SK-N-SH (cell line): ENCODE measurements at places on chromosomes 4 and X.
A peak's percentile ranks its signal among the peaks of the same experiment; 100 is the strongest.

- DNase-seq: no peak
Measured at GRCh38 chr4:180539284-180539683, 1703.9 kb upstream of the TENM3 start.

- peak; percentile 81 for DNase-seq
Measured at GRCh38 chr4:152936446-152937335, 568 bp downstream of the FHDC1 start.

DNA sequence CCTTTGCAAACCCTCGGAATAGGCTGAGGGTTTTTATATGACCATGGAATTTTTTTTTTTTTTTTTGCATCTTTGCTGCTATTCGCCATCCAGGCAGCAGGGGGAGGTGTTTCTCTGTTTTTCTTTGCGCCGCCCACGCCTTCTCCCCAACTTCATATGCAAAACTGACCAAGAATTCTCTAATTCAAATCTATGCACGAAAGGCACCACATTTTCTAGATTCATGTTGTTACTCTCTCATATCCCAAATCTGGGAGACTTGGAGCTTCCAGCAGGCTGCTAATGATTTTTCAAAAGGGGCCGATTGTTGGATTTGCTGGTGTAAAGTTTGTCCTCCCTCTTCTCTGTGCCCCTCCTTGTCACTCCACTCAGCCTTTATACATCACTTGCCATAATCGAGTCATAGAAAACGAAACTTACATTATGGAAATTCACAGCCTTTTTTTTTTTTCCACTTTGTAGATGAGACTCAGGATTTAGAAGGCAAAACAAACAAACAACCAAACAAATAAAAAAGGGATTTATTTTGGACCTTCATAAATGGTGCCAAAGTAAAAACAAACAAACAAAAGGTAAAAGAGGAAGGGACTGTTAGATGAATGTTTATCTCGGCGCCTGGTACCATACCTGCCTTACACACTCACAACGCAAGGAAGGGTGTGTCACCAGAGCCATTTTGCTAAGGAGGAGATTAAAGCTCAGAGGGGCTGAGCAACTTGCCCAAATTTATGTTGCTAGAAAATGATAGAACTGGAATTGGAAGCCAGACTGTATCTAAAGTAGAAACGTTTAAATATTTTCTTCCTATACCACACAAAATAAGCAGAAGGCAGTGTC is 29.3 kb upstream of the BOD1L1 start:
- DNase-seq: peak; percentile 64

GRCh38 chr4:168679819-168680218 is 183.0 kb downstream of the PALLD start:
- DNase-seq: no peak

GRCh38 chrX:41480508-41481260 is 33.5 kb downstream of the NYX start:
- DNase-seq: no peak

DNA sequence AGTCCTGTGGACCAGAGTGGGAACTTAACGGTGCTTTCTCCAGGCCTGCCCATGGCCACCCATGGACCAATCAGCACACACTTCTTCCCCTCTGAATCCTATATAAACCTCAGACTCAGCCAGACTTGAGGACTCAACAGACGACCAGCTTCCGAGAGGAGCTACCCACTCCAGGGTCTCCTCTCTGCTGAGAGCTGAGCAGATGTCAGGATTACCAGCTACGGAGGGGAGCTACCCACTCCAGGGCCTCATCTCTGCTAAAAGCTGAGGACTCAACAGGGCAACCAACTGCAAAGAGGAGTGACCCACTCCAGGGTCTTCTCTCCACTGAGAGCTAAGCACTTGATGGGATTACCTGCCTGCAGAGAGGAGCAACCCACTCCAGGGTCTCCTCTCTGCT is 80.0 kb upstream of the DDX60 start:
- no peak for DNase-seq

DNA sequence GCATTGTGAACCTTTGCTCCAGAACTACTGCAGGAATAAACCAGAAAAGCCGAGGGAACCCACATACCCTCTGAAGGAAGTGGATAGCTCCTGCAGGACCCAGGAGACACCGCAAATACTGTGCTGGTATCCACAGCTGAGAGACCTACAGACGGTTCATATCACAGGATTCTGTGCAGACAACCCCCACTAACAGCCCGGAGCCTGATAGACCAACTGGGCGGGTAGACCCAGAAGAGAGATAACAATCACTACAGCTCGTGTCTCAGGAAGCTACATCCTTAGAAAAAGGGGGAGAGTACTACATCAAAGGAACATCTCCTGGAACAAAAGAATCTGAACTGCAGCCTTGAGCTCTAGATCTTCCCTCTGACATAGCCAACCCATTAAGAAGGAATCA is 150.8 kb downstream of the FRAS1 start:
- DNase-seq: no peak

GRCh38 chrX:50770702-50771101 is 43.3 kb downstream of the SHROOM4 start:
- no peak for DNase-seq

- no peak for DNase-seq
Measured at GRCh38 chrX:73400136-73400748, 46.6 kb upstream of the CDX4 start.

- no peak for DNase-seq
Measured at GRCh38 chr4:85681221-85681657, 206.3 kb downstream of the ARHGAP24 start.

- DNase-seq: no peak
Measured at GRCh38 chrX:131818297-131818936, 204.7 kb upstream of the STK26 start.

DNA sequence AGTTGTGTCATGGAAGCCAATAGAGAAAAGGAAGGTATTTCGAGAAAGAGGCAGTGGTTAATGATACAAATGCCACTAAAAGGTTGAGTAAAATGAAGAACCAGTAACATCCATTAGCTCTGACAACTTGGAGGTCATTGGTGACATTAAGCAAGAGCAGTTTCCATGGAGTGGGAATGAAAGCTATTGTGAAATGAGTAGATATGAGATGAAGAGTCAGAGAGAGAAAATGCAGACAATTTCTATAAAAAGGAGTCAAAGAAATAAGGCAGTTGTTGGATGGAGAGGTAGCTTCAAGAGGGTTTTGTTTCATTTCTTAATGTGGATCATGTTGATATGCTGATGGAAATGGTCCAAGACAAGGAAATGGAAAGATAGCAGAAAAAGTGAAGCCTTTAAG is 9.6 kb upstream of the AMTN start:
- DNase-seq: no peak

GRCh38 chrX:132146456-132146855 is 18.6 kb upstream of the FRMD7 start:
- DNase-seq: no peak

DNA sequence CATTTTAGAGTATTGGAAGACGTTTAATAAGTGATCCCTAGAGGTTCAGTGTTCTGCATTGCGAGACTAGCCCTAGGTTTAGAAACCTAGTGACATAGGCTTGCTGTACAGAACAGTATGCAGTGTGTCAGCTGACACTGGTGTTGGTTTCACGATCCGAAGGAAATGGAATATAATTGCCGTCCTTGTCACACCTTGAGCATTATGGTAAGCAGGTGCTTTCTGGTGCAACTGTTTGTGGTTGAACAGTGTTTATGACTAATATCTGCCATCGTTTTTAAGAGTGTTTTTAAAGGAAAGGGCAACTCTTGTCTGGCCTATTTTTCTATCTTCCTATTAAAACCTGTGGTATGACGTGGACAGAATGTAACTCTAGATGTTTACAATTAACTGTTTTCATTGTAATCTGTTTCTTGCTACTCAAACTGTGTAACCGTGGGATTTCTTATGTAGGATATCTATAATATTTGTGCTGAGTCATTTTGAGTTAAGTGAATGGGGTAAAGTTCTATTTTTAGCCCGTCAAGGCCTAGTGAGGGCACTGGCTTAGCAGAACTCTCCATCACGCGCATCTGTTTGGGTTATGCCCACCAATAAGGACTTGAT is 53.8 kb upstream of the TBC1D14 start:
- no peak for DNase-seq

DNA sequence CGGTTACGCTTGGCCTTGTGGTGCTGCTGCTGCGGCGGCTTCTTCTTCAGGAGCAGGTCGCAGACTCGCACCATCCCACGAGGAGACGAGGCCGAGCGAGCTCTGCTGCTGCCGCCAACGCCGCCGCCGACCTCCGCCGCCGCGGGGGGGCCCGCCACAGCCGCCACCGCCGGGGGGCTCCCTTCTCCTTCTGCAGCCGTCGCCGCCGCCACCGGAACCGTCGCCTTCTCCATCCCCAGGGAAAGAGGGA is 237 bp downstream of the ANKRD17 start:
- DNase-seq: no peak

DNA sequence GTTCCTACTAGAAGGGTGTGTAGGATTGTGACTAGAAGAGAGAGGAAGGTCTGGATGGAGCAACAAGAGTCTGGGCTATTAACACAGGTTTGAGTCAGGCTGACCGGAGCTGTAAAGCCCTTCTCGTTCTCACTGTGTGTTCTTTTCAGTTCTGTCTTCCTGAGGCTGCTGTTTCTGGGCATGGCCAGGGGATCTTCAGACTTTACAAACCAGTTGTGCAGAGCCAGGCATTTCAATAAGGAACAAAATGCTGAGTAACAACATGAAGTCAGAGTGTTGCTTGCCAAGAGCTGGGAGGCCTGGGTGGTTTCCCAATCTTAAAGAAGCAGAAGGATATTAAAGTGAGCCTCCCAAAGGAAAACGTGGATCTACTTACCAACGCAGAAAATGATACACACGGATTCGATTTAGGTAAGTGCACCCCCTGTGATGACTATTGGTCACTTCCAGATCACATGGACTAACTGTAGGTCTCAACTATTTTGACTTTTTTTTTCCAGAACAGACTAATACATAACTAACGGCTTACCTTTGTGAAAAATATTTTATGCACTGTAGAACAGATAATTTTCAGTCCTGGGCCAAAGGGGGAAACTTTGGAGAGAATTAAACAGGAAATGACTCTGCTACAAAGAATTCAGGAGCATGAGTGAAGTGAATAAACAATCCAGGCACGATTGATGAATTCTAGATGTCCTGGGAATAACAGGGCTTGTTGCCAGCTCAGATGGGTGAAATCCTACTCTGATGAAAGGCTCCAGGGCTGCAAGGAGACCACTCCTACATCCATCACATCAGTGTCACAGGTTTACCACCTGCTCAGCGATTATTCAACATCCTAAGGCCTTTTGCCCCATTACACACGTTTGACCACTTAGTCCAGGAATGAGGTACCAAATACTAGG is 94.5 kb downstream of the ANXA3 start:
- no peak for DNase-seq

GRCh38 chr4:1523907-1524636 is 117.8 kb upstream of the NKX1-1 start:
- DNase-seq: no peak

DNA sequence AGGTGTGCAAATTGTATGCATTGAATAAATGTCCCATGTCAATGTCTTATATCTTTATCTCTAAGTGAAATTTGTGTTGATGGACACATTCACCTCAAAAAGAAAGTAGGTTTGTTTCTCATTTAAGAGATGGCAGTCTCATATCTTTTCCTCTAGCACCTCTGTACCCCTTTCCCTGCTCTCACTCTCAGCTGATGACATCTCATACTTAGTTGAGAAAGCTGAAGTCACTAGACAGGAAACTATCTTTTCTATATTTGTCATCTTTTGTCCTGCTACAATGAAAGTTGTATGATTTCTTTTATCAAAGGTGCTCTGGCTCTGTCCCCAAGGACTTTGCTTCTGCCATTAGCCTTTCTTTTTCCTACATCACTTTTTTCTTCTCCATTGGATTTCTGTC is 84.0 kb upstream of the GRPR start:
- no peak for DNase-seq

- DNase-seq: no peak
Measured at GRCh38 chr4:89007338-89007939, 49.5 kb downstream of the FAM13A start.

- no peak for DNase-seq
Measured at GRCh38 chrX:128928636-128929035, 594.7 kb downstream of the SMARCA1 start.

DNA sequence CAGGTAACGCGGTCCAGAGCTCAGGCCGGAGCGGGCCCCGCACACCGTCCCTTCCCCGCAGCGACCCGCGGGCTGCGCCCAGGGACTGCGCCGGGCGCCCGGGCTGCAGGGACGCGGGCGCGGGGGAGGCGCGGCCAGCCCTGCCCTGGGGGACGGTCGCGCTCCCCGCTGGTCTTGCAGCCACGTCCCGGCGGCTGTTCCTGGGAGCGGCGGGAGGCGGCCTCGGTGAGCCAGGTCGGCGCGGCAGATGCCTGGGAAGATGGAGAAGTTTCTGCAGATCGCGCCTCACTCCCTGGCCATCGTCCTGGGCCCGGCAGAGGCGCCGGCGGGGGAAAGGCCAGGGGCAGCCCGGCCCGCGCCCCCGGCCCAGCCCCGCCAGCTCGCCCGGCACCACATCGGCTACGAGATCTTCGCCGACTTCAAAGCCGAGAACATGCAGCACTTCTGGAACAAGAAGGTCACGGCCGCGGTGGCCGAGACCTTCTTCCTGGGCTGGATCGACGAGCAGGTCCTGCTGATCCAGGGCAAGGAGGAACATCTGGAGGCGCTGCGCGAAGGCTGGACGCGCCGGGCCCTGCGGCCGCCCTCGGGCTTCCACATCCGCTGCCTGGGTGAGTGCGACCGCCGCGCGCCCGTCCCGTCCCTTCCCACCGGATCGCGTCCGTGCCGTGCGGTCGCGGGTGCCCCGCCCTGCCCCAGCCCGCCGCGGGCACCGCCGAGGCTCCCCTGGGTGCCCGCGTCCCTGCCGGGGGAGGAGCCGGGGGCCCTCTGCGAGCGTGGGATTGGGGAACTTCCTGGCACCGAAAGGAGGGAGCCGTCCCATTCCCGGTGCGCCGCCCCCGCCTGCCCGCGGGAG is 107.4 kb upstream of the STOX2 start:
- peak; percentile 83 for DNase-seq

GRCh38 chr4:94491322-94491721 is 39.6 kb downstream of the PDLIM5 start:
- no peak for DNase-seq

- peak; percentile 22 for DNase-seq
Measured at GRCh38 chrX:15146515-15146914, 123.4 kb downstream of the ASB9 start.

DNA sequence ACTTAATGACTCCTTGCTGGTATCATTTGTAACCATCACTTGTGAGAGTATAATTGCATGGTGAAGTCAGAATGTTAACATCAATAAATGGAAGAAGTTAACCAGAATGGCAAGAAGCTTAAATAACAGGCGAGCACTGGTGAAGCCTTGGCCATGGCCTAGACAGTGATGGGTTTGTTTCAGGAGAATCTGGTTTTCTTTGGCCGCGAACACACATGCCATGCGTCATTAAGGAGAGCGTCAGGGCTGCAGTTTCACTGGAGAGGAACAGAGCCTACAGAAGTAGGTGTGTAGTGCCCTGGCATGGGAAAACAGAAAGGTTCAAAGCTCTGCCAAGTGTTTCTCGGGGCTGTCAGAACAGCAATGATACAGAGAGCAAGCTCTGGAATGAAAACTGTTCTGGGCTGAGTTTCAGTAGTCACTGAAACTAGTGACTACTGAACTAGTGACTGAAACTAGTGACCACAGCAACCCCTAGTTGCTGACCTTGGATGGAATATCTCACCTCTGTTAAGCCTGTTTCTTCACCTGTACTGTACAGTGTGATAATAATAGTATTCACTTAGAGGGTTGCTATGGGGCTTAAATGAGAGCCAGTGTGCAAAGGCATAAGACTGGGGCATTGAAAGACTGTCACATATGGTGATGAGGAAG is 93.8 kb downstream of the C4orf51 start:
- no peak for DNase-seq
